ENCODE measurements at places on chromosomes 4 and X.

DNA sequence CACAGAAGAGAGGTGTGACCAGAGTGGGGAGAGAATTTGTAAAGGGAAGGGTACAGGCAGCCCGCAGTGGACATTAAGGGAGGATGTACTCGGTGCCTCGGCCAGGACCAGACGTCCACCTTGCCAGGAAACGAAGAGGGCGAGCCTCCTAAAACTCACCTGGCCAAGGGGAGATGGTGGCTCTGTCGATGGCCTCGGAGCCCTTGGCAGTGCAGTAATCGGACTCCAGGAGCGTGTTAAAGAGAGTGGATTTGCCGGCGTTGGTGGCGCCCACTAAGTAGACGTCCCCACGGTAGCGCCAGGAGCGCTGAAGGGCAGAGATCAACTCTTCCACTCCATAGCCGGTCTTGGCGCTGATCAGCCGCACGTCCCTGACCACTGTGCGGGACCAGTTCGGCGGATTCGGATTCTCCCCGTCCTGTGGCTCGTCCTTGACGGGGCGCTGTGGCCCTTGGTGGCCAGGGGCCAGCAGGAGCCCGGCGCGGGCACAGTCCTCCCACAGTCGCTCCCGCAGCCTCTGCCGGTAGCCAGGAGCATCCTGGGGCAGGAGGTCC, 1.0 kb downstream of the NOA1 start:
- no peak for DNase-seq

GRCh38 chrX:136519069-136519468, 12.9 kb upstream of the VGLL1 start:
- no peak for DNase-seq

DNA sequence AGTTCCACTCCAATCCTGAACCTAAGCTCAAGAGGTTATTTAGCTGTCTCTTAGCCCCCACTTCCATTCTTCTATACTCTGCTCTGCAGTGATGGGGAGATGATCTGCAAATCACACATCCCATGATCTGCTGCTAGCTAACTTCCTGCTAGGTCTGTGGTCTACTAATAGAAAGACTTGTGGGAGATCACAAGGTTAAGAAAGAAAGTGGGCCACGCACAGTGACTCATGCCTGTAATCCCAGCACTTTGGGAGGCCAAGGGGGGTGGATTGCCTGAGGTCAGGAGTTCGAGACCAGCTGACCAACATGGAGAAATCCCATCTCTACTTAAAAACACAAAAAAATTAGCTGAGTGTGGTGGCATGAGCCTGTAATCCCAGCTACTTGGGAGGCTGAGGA, 471.1 kb upstream of the NWD2 start:
- DNase-seq, result no peak

- no peak for DNase-seq
These were observed 2725.5 kb downstream of the ARAP2 start for GRCh38 chr4:33518856-33519255.

- no peak for DNase-seq
These were observed 29.1 kb upstream of the DKK2 start for GRCh38 chr4:107065201-107065600.

DNA sequence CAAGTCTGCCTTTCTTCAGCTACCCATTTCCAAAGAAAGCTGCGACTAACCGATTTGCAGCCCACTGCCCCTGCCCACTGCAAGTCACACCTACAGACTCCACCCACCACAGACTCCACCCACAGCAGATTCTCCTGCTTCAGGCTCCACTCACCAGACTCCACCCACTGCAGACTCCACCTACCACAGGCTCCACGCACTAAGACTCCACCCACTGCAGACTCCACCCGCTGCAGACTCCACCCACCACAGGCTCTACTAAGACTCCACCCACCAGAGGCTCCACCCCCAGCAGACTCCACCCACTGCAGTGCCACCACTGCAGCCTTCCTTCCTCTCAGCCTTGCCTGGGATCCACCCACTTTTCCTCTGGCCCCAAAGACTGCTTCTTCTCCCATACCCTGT, 41.3 kb downstream of the ABLIM2 start:
- DNase-seq, result no peak

DNA sequence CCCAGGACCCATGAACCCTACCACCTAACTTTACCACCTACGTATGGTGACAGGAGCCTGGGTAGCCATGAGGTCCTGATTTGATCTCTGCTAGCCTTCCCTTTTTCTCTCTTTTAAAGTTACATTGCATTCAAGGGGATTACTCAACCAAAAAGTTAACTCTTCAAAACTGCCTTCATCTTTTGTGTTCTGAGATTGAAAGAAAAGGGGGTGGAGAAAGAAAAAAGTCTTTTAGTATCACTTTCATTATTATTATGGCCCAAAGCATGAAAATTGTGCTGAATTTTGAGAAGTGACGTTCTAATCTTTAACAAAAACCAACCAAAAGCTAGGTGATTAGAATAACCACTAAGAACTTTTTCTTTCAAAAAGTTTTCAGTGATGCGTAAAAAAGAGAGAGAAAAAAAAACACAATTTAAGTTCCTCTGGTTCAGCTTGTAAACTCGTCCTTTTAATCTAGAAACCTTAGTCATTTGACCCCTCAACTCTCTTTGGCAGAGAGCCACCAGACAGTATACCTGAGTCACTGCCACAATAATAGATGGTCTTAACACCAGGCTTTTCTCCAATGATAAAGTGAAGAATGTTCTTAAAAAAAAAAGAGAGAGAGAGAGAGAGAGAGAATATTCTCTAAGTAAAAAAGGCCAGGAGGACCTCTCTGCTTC, 347.4 kb upstream of the FGF13 start:
- no peak for DNase-seq

GRCh38 chr4:109166586-109166985, 135.9 kb downstream of the COL25A1 start:
- DNase-seq, result no peak

- no peak for DNase-seq
These were observed 36.5 kb upstream of the LINC00632 start for GRCh38 chrX:140672840-140673731.

DNA sequence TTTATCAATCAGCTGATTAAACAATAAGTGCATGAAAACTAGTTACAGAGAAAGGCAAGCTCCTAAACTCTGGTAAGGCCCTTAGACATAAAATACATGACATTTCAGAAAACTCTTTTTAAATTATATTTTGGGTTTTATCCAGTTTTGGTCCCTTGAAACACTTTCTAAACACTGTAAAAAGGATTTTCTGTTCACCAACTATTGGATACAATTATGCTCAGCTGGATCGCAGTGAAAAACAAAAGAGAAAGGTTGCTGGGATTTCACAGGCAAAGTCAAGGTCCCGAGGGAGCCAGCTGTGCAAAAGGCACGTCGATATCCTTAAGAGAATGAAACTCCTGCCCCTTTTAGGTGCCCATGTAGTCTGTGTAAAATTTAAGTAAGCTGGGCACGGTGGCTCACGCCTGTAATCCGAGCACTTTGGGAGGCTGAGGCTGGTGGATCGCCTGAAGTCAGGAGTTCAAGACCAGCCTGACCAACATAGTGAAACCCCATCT, 1018.4 kb upstream of the INTU start:
- DNase-seq, result no peak

- DNase-seq, result no peak
These were observed 7.5 kb downstream of the CLDN2 start for GRCh38 chrX:106927700-106928099.

DNA sequence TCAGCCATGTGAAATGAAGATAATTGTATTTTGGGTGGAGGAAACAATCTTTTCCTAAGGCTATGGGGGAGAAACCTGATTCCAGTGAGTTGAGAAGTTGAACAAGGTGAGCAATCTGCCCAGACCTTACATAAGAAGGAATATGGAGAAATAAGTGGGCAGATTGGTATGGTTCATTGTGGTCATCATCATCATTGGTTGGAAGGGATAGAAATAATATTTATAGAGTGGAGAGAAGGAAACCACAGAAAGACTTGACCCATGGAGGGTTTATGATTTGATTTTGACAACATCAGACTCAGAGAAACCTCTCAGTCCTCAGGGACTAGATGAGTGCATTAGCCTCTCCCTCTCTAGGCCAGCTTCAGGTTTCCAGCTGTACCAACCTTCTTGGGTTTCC, 177.9 kb upstream of the NEIL3 start:
- no peak for DNase-seq

DNA sequence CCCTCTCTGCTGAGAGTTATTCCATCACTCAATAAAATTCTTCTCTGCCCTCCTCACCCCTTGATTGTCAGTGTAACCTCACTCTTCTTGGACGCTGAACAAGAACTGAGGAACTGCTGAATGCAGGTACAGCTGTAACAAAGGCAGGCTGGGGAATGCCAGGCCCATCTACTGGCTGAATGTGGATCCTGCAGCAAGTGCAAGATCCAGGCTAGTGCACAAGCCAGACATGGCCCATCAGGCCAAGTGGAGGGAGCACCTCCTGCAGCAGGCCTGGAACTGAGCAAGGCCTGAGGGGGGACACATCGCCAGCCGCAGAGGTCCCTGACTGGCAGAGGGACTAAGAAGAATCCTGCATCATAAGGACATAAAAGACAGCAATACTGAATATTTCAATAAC, 411.8 kb upstream of the PCDH10 start:
- DNase-seq, result no peak

GRCh38 chr4:79334341-79334740, 8.5 kb upstream of the NAA11 start:
- no peak for DNase-seq

- DNase-seq, result no peak
These were observed 48.4 kb downstream of the IL15 start for GRCh38 chr4:141684785-141685184.

GRCh38 chr4:93731456-93731855, 97.1 kb upstream of the ATOH1 start:
- DNase-seq, result no peak

DNA sequence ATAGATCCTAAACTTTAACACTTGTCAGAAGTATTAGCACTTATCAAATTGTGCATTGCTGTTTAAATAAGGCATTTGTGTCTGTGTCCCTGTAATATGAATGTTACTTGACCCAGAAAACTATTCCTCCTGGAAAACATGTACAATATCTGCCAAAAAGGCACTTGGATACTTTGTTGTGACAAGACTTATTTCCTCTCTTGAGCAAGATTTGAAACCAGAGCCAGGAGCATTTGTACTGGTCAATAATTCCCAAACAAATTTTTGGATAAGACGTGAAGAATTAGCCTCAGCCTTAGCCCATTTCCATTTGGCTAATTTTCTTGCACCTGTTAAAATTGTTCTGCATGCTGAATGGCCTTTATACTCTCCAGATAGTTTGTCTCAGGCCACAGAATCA, 176.3 kb upstream of the GK2 start:
- DNase-seq, result no peak

DNA sequence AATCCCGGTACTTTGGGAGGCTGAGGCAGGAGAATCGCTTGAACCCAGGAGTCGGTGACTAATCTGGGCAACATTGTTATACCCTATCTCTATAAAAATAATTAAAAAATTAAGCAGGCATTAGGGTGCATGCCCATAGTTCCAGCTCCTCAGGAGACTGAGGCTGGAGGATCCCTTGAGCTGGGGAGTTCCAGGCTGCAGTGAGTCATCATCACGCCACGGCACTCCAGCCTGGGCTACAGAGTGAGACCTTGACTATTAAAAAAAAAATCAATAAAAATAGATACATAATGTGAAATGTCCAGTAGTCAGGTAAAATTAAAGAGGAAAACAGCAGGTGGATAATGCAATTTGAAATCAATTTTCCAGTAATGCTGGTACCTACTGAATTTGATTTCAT, 14.6 kb downstream of the ADGRL3 start:
- DNase-seq, result no peak

- no peak for DNase-seq
These were observed 85.7 kb upstream of the TBL1X start for GRCh38 chrX:9378980-9379696.

- DNase-seq, result no peak
These were observed 20.9 kb upstream of the USP27X start for GRCh38 chrX:49858341-49858740.

DNA sequence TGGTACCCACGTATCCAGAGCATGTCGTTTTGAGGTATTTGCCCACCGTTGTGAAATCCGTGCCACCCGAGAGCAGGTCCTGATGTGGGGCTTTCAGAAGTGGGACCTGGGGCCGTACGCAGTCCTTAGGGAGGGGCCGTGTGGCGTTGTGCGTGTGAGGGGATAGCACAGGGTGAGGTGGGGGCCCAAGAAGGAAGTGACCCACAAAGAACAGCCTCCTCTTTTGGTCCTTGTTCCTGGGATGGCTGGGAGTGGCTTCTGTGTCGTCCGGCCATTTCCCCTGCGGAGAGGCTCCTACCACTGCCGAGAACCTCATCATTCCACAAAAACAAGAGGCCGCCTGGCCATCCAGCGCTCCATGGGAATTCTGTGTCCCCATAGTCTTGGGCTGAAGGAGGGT, 17.0 kb upstream of the MSANTD1 start:
- no peak for DNase-seq

DNA sequence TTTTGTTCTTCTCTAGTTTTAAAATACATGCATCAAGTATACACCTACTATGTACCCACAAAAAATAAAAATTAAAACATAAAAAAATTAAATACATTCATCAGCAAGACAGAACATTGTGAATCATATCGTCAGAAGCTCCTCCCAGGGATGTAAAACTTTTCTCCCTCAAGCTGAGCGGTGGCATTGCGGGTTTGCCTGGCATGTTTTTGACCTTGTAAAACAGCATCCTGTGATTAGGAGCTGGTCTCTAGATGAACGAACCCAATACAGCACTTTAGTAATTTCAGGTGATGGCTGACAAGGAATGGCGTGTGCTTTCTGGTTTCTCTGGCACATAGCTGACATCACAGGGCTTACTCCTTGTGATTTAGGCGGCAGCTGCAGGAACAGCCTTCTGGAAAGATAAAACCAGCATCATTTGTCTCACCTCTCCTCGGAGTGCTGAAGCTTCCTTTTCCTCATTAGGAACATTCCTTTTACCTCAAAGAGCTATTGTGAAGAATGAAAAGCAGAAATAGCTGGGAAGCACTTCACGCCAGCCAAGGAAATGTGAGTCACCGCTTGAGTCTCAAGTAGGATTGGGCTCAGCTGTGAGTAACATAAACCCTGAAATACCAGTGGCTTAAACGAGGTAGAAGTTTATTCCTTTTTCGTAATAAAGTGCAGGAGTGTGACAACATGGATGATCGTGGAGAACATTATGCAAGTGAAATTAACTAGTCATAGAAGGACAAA, 44.3 kb downstream of the NYX start:
- DNase-seq, result no peak

DNA sequence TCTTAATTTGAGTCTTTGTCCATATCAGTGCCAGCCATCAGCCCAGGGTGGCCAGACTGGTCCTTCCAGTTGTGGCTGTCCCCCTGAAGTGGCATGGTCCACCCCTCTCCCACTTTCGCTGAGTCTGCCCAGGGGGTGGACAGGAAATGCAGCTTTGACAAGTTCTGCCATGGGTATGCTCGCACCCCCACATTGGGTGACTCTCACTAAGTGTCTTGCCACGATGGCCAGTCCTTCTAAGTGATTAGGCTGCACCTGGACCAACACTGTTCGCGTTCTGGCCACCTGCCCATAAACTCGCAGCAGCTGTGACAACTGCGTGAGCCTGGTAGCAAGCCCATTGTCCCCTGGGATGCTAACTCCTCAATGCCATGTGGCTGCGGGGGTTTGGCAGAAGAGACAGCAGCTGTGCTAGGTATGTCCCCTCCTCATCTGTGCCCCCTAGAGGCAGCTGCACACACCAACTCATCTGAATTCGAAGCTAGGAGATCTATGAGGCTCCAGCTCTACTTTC, 10.0 kb upstream of the LNX1 start:
- DNase-seq, result no peak

- DNase-seq, result no peak
These were observed 69.6 kb downstream of the DDX60L start for GRCh38 chr4:168410681-168411080.

- DNase-seq, result no peak
These were observed 19.5 kb downstream of the AP1AR start for GRCh38 chr4:112251019-112251643.
